ENCODE measurements at places on chromosomes 13 and 19.

DNA sequence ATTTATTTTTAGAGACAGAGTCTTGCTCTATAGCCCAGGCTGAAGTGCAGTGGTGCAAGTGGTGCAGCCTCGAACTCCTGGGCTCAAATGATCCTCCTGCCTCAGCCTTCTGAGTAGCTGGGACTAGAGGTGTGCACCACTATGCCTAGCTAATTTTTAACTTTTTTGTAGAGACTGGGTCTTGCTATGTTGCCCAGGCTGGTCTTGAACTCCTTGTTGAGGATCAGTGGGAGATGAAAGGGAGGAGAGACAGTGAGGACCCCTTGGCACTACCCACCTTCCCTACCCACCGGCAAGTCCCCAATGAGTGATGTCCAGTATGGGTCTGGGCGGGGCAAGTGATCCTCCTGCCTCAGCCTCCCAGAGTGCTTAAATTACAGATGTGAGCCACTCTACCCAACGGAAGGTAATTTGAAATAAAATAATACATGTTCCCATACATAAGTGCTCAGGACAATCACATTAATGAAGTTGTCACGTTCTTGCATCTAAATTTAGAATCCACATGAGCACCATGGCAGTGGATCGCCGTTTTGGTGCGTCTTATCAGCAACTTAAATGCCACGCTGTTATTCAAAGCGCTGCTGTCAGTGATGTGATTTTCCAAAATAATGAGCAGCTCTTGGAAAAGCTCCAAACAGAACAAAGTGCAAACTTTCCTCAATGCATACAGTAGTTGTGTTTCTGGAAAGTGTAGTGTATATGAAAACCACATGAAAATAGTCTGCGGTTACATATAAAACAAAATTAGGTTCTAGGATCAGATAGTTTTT lies 5.9 kb upstream of the ARL11 start:
- no peak for DNase-seq

DNA sequence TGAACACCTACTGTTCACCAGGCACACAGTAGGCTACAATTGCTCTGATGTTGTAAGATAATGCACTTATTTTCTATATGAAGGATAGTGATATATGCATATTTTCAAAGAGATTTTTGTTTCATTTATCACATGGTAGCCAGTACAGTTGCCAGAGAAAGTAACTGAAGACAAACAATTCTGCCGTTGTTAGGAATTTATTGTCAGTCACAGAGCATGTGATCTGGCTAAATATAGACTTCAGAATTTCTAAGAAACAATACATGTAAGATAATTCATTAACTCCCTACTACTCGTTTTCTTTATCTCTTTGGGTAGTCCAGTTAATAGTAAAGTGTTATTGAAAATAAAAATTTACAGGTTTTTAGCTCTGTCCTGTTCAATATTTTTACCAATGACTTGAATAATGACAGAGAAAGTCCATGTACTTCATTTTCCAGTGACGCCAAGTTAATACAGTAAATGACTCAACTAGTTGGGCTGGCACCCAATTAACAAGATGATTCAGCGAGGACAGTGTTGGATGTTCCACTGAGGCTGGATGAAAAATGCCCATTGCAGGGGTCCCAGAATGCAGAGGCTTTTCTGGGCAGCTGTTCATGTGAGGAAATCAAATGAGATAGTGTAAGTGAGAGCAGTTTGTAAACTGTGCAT lies 35.6 kb downstream of the GJA3 start:
- DNase-seq = peak; percentile 25

- DNase-seq = peak; percentile 11
These were observed 53.0 kb upstream of the ZNF254 start for GRCh38 chr19:24033963-24034342.

DNA sequence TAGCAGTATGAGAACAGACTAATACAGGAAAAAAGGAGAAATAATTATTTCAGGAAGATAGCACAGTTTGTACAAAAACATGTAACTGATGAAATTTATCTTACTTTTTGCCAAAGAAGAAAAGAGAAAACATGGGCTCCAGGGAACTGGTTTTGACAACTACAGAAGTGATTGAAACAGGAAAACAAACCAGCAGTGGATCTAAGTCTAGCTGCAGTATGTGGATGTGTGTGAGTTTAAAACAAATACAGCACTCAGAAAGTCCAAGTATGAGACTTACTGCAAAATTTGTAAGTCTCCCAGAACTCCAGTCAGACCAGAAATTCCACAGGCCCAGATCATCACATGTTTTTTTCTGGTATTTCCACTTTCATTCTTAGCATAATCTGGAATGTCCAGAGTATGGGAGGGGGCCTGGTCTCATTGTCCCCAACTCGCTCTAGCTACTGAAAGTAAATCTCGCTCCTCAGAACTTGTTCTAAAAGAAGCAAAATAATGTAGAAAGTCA lies 259.5 kb downstream of the NHLRC3 start:
- DNase-seq = no peak

DNA sequence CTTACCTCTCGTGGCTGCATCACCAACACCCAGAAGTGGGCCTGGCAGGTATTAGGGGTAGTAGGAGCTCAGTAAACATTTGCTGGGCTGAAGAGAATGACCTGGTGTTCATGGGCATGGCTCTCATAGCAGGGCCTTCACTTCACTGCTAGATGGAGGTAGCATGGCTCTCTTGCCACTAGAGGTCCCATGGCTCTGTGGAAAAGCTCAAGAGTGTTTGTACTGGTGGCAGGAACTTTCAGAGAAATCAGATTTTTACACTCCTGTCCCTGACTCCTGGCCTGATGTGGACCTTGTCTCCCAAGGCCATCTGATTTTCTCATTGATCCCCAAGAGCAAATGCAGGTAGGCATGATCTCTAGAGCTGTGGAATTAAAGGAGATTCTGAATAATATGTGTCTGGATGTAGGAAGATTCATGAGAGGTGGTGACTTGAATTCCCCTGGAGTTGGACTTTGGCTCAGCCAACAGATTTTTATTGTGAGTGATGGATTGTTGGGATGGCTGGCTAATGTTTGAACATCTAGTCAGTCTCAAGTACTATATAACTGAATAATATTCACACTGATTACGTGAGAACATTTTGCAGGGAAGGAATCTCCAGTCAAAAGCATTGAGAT lies 5.7 kb downstream of the ZNF574 start:
- DNase-seq = peak; percentile 67

GRCh38 chr13:113584870-113585671 lies 518 bp downstream of the TFDP1 start:
- DNase-seq = peak; percentile 67

DNA sequence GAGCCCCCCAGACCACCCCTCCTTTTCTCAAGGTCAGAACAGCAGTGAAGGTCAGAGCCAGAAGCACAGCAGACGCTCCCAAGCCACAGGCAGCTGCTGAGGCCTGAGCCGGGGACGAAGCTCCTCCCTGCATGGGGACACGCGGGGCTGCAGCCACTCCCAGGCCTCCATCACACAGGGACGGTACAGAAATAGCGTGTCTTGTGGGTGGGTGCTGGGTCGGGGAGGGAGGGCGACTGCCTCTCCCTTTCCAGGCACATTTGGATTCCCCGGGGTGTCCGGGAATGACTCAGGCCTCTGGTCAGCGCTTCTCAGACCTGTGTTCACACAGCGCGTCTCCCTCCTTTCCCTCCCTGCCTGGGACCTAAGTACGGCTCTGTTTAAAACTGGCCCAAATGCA lies 33.2 kb downstream of the RASA3 start:
- DNase-seq = peak; percentile 100

- DNase-seq = no peak
These were observed 86.7 kb downstream of the DNAJC3 start for GRCh38 chr13:95763601-95764000.

DNA sequence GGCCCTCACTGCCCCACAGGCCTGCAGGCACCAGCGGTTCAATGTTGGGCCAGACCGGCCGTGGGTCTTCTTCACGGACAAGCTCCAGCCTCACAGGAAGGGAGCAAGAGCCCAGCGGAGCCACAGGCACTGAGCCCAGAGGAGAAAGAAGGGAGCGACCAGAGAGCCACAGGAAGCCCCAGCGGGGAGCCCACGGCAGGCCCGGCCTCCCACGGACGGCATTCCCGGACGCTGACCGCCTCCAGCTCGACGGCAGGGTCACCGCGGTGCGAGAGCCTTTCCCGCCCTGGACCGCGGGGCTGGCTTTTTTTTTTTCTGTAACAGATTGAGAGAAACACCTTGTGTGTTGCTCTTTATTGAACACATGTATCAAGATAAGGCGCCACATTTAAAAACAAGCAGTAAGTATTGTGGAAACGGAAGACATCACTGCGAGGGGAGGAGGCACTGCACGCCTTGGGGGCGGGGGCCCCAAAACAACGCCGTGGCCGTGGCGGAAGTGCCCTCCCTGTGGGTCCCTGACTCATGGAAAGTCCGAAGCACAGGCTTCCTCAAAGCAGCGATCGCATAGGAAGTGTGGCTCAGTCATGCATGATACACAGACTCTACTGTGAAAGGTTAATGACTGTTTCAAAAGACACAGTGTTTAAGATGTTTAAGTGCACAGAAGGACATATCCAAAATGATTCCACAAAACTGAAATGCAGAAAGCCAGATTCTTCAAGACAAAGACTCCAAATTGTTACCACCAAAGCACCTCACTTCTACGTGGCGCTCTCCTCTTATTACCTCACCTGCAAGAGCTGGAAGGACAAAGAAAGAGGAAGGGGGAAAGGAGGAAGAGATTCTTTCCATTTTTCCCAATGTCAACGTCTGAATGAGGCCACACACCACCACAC lies 3.5 kb downstream of the RASA3 start:
- peak; percentile 98 for DNase-seq

- no peak for DNase-seq
These were observed 10.4 kb downstream of the EPS8L1 start for GRCh38 chr19:55085923-55086715.

DNA sequence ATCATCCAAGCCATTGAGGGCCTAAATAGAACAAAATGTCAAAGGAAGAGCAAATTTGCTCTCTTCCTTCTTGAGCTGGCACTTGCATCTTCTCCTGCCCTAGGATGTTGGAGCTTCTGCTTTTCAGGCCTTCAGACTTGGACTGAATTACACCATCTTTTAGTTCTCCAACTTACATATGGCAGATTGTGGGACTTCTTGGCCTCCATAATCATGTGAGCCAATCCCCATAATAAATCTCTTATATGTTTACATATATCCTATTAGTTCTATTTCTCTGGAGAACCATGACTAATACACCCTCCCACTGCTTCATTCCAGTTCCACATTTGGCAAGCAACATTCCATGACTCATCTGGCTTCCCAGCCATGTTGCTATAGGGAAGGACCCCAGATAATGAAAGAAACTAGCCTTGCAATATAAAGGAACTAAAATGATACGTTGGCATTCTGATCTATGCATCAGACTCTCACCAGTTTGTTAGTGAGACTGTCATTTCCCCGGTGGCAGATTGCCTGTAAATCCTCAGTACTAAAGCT lies 11.0 kb upstream of the ACOD1 start:
- DNase-seq = peak; percentile 42

DNA sequence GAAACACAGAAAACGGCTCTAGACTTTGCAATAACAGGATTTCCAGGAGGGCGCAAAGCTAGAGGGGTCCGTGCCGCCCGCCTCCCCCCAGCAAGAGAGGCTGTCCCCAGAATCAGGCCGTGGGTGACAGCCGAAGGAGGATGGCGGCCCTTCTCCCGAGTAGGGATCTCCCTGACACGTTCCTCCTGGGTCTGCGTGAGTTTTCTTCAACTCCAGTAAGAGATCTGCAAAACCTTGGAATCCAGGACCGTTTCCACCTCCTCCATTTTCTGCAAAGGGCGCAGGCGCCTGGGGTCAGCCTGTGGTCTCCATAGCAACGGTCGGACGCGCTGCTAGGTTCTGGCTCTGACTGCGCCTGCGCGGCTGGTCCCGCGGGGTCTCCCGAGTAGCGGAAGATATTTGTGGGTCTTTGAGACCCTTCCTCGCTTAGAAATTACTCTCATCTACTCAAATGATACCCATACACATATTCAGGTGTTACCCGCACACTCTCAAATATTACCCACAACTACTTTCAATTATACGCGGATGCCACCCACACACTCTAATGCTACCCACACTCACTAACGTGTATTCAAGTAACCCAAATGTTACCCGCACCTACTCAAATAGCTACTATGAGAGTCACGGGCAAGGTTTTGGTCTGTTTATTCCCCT lies 2.1 kb downstream of the PNMA8C start:
- no peak for DNase-seq

DNA sequence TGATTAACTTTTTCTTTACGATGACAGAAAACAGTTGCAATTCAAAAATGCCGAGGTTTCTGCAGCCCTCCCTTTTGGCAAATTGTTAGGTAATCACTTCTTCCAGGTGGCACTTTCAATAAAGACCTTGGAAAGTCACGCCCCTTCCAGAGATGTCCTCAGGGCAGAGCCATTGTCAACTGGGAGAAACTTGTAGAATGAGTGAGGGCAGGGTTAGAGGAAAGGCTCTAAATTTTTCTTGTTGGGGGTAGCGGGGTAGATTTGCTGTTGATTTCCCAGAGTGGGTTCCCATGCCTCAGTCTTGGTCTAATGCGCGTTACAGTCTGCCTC lies 421.1 kb downstream of the FGF9 start:
- no peak for DNase-seq

GRCh38 chr13:42548731-42549551 lies 25.0 kb upstream of the TNFSF11 start:
- no peak for DNase-seq

GRCh38 chr19:10712754-10713153 lies 5.1 kb upstream of the DNM2 start:
- DNase-seq = no peak

DNA sequence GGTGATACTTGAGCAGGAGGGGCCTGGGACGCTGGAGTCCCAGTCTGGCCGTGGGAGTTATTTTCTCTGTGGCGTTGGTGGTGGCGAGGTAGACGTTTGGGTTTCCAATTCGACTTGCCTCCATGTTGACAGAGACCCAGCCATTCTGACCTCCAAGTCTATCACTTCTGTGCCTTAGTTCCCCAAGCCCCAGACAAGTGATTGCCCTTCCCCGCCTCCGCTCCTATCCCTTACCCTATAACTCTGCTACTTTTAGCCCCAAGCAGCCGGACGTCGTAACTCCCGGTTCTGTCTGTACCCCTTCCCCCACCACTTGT lies 549 bp downstream of the TIMM50 start:
- no peak for DNase-seq

- DNase-seq = no peak
These were observed 123.6 kb downstream of the PCDH9 start for GRCh38 chr13:67106502-67107057.

DNA sequence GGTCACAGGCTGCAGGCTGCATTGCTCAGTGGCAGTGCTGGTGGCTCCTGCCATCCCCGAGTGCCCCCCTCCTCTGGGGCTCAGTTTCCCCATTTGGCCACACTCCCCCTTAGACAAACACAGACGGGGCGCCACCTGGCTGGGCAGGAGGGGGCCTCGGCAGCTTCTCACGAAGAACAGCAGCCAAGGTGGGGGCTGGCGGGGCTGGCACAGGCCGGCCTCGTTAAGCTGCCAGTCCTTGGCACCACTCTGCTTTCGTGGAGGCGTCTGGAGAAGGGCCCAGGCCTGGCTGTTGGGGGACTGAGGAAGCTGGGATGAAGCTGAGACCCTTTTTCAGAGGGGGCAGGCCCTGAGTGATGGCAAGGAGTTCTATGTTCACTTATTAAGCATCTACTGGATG lies 3.7 kb upstream of the ZNRF4 start:
- DNase-seq = no peak

GRCh38 chr19:35592226-35592625 lies 6.3 kb downstream of the PMIS2 start:
- DNase-seq = no peak
